Glomerular endothelial cell (primary cell): ENCODE measurements at places on chromosomes 6 and 20. TPM values are rescaled to one million over a fixed set of nuclear protein-coding genes. Genes with fewer than 3 reads are reported as not detected.

GRCh38 chr6:44660561-44661220 is 273.2 kb downstream of the CDC5L start:
- no peak for DNase-seq

AIF1 gene
- not detected in 2 replicates for total RNA-seq

DNA sequence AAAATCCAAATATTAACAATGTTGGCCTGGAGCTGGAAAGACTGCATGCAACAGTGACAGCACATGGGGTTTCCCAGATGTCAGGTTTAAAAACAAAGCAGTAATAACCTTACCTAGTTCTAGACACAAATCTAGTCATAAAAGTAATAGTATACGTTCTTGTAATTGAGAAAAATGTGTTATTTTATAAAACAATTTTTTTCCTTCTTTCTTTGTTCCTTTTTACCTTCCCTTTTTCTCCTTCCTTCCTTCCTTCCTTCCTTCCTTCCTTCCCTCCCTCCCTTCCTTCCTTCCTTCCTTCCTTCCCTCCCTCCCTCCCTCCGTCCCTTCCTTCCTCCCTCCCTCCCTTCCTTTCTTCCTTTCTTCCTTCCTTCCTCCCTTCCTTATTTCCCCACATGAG is 242.7 kb upstream of the PDE10A start:
- DNase-seq = no peak

DNA sequence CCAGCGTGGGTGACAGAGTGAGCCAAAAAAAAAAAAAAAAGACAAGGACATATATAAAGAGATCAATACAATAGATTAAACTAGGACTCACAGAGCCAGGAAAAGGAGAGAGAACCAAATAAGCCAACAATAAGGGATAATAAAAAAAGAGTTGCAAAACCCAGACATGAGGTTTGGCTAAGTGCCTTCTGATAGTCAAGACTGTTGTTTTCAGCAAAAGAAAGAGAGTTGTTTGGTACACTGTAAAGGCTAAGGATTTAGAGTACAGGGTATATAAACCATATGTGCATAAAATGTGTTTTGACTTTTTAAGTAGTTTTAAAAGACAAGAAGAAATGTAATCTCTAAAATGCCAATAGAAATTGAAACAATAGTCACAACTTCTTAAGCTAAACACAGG is 42.8 kb downstream of the RPF2 start:
- no peak for DNase-seq

TP53RK gene
- 17.4 and 19.7 TPM in 2 replicates for total RNA-seq

SSTR4 gene
- not detected in 2 replicates for total RNA-seq

SLC4A11 gene
- 10.9 and 11.3 TPM in 2 replicates for total RNA-seq

DNA sequence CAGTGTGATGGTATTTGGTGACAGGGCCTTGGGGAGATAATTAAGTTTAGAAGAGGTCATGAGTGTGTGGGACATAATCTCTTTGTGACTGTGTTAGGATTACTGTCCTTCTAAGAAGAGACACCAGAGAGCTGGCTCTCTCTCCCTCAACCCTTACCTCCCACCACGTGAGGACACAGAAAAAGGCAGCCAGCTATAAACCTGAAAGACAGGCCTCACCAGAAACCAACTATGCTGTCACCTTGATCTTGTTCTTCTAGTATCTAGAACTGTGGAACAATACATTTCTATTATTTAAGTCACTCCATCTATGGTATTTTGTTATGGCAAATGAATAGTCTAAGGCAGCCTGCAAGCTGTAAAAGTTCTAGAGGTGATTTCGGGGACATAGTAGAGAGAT is 203.7 kb downstream of the OTOR start:
- no peak for DNase-seq

- DNase-seq = no peak
Measured at GRCh38 chr6:25465941-25466340, 186.1 kb upstream of the SCGN start.

NINL gene
- 9.7 and 16.8 TPM in 2 replicates for total RNA-seq

DNA sequence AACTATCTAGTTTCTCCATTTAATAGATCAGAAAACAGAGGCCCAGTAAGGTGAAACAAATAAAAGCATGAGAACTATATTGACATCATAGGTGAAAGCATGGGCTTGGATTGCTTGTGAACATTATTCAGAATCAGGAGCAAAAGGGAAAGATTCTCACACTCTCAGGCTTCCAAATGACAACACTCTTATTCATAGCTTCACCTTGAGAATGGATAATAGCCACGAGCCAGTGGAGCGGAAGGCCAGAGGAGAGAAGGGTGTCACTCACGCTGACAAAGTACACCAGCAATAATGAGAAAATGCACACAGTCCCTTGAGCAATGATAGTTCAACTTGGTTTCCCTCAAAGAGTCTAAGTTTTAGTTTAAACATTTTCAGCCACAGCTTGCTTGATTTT is 339.0 kb downstream of the TPBG start:
- no peak for DNase-seq

DNA sequence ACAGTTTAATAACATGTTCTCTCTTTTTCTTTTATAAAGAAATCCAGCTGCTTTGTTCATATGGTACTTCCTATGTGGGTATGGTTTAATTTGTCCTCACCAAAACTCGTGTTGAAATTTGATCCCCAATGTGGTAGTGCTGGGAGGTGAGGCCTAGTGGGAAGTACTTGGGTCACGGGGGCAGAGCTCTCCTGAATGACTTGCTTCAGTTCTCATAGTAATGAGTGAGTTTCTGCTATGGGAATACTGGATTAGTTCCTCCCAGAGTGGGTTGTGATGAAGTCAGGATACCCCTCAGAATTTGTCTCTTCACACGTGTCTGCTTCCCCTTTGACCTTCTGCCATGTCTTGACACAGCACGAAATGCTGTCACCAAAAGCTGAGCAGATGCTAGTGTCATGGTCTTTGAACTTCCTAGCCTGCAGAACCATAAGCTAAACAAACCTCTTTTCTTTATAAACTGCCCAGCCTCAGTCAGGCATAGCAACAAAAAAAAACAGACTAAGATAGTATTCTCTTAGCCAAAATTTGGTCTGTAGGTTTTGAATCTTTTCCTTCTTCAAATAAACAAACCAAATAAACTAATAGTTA is 87.8 kb upstream of the HS3ST5 start:
- no peak for DNase-seq

SNPH gene
- total RNA-seq = 11.6 and 12.2 TPM in 2 replicates

DNA sequence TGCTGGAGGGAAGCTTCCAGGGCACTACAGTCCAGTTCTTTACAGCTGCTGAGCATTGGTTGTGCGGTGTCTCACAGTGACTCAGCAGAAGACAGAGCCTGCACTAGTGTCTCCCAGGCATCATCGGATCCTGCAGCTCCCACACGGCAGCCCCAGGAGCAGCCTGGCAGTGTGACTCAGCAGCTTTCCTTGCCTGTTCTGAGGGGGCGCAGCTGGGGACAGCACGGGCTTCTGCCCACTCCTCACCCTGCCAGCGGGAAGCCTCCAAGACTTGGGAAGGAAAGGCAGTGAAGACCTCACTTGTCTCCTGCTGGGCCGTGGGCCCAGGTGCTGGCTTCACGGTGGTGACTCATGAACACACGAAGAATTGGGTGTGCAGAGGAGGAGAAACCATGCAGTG is 165.4 kb downstream of the SYNDIG1 start:
- DNase-seq = no peak

DNA sequence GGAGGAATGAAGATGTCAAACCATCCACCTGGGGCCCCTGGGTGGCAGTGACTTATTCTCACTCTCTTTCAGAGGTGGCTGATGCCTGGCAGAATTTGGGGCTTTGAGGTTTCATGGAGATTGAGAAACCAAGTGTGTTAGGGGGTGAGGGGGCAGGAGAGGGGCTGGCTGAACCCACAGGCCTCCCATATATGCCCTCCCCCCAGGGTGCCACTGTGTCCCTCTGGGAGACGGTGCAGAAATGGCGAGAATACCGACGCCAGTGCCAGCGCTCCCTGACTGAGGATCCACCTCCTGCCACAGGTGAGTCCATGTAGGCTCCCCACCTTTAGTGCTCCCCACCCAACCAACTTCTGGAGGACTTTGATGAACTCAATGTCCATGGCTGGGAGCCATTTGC is 7.6 kb downstream of the GLP1R start:
- DNase-seq = no peak

SAMD3 gene
- 0.41 and 1.1 TPM in 2 replicates for total RNA-seq

DNA sequence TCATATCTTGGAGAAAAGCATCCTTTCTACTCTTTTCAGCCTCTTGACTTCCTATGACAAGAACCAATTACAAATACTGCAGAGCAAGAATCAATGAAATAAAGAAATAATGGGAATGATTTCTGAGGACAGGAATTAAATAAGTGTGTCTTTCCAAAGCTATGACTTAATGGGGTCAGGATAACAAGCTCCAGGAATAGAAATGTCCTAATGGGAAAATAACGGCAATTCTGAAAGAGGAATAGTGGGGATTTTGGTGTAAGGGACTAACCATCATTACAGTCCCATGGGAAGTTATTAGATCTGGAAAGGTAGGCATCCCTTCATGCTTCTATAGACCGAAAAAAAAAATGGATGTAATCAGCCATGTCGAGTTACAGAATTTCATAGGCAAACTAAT is 28.2 kb upstream of the SNAP25 start:
- DNase-seq = no peak

DNA sequence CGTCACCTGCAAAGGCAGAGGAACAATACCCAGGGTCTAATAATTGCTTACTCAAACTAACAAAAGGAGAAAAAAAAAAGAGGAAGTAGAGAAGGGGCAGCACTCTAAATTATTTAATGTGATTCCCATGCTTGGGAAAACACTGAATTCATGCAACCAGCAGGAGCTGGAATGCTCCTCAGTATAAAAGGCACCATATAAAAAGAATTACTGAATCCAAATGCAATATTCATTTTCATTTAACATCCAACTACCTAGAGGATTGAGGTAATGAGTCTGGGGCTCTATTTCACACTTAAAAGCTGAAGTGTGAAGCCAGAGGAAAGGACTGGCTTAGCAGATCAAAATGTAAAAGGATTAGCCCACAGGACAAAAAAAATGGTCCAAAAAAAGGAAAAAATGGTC is 8.7 kb downstream of the B4GALT5 start:
- DNase-seq = no peak

DNA sequence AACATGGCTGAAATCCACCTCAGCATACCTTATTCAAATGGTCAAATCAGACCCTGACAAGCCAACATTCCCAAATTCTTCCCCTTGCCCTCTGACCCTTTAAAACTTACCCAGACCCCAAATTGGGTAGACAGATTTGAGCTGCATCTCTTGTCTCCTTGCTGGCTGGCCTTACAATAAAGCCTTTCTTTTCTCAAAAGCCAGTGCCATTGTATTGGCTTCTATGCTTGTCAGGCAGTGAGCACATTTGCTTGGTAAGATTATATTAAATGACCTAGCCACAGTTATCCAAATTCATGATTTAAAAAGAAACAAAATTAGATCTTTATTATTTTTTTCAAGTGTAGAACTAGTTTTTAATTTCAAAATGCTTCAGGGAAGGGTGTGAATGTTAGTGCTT is 67.8 kb upstream of the FAM83B start:
- DNase-seq = no peak

DNA sequence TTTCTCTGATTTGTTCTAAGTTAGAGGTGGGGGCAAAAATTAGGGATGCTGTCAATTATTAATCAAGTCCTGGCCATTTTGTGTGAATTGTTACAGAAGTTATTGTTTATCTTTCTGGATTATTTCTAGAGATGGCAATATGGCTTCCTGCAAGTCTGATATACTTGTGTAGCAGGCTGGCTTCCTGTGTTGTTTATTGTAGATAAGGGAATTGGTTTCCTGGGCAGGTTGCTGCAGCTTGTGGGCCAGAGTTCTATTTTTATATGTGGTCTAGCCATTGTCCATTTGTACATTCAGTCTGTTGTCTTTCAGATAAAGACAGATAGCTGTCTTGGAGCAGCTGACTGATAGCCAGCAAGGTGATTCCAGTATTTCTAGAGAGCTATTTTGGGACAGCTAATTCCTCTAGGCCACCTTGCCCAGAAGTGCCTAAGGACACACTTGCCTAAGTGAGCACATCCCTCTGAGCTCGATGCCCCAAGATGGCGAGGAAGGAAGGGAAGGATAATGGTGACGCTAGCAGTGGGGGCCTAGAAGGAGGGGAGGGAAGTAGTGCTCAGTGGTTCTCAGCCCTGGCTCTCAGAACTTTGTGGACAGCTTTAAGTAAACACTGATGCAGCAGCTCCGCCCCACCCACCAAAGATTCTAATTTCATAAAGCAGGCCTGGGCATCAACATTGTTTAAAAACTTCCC is 25.5 kb downstream of the DDO start:
- peak; percentile 50 for DNase-seq

DNA sequence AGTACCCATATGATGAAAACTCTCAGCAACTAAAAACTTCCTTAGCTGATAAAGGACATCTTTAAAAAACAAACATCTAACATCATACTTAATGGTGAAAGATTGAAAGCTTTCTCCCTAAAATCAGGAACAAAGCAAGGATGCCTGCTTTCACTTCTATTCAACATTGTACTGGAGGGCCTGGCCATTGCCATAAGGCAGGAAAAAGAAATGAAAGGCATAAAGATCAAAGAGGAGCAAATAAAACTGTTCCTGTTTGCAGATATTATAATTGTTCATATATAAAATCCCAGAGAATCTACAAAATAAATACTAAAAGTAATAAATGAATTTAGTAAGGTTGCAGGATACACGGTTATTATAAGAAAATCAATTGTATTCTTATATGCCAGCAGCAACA is 124.6 kb upstream of the ARMC2 start:
- no peak for DNase-seq

- DNase-seq = no peak
Measured at GRCh38 chr6:36985417-36985807, 584 bp downstream of the MTCH1 start.

GRCh38 chr6:26087284-26088115 is at the start of gene HFE:
Gene HFE, plus strand, starts transcription at chr6:26087429. Its CDS starts 12 bp downstream, at chr6:26087441.
- no peak for DNase-seq

GRCh38 chr6:38144365-38144945 is 324.9 kb downstream of the ZFAND3 start:
- no peak for DNase-seq

GRCh38 chr6:40948570-40948969 is 90.5 kb downstream of the UNC5CL start:
- DNase-seq = no peak

DNA sequence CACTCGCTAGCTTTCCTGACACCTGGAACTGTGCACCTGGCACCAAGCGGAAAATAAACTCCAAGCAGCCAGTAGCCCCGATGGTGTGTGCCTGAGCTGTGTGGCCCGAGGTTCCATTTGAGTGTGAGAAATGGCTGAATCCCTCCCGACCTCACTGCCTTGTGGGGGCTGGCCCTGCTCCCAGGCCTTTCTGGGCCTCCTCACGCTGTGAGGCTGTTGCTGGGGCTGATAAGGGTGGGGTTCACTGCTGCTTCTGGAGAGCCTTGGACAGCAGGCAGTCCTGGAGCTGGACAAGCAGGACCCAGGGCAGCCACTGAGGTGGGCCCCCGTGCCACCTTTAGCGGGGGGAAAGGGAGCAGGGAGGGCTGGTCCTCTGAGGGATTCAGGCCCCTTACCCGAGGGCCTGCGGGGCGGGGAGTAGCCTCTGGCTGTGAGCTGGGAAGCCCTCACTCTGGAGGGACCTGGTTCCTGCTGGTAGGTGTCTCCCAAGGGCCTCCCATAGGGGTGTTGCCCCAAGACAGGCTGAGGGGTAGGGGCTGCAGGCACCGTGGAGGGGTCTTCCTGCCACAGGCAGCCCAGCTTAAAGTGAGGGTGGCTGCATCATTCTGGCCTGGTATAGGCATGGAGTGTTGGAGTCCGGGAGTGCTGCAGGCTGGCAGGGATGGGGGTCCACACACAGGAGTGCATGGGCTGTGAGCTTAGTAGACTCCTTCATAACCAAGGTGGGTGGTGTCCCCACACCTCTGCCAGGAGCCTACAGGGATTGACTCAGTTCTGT is 1.7 kb downstream of the PPDPF start:
- DNase-seq = no peak

SLC35D3 gene
- total RNA-seq = not detected in 2 replicates

TOX2 gene
- 28.4 and 29.1 TPM in 2 replicates for total RNA-seq

- no peak for DNase-seq
Measured at GRCh38 chr20:62817975-62818591, 1.2 kb downstream of the COL9A3 start.
